ENCODE measurements at places on chromosomes 6 and 20.

DNA sequence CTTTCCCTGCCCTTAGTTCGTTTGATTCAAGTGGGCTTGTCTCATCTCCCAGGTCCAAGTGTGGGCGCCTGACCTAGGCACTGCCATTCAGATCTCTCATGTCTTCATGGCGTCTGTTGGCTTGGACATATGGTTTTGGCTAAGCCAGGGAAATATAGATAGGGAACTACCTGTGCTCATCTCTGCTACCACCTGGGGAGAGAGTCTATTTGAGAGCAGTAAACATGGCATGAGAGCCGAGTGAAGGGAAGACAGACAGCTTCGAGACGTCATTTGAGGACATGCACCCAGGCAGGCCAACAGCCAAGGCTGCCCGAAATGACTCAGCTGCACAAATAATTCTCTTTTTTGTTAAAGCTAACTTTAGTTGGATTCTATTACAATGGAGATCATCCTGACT, 370.7 kb upstream of the AGPAT4 start:
- DNase-seq = no peak

- DNase-seq = no peak
Measured at GRCh38 chr20:4100679-4101078, 85.3 kb upstream of the RNF24 start.

- peak; percentile 25 for DNase-seq
Measured at GRCh38 chr20:325889-326644, 715 bp downstream of the SOX12 start.

DNA sequence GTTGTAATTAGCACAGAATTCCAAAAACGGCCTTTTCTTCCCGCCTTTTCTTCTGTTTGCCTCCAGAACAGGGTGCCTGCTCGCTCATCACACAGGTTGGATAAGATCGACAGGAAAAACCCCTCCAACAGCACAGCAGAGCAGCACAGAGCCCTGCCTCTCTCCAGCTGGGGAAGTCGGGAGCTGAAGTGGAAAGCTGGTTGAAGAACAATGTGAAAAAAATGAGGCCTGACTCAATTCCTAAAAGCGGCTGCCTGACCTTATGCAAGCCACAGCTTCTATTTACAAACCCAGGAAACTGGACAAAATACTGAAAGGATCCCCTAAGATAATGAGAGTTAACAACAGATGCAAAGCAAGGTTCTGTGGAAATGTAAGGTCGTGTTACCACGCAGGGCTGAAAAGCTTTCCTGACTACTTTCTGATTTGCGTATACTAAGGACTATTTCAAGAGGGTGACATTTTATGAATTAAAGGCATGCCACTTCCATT, 116.9 kb downstream of the TTLL2 start:
- no peak for DNase-seq

GRCh38 chr20:53647286-53647821, 53.7 kb upstream of the ZNF217 start:
- DNase-seq = no peak

- no peak for DNase-seq
Measured at GRCh38 chr20:4546342-4546741, 175.4 kb upstream of the PRND start.

DNA sequence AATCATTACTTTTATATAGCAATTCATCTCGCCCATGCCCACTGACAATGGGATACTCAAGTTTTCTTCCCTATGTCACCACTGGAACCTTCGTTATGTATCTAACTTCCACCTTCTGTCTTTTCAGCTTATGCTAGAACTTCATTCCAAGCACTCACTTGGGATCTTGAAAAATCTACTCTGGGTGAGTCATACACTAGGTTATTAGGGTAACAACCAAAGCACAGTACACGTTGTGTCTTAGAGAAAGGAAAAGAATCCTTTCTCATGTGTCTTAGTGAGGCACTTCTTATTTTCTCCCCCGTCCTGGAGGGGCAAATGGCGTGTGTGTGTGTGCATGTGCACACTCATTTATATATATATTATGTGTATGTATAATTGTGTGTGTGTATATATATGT, 18.3 kb upstream of the FAM162B start:
- DNase-seq = no peak

DNA sequence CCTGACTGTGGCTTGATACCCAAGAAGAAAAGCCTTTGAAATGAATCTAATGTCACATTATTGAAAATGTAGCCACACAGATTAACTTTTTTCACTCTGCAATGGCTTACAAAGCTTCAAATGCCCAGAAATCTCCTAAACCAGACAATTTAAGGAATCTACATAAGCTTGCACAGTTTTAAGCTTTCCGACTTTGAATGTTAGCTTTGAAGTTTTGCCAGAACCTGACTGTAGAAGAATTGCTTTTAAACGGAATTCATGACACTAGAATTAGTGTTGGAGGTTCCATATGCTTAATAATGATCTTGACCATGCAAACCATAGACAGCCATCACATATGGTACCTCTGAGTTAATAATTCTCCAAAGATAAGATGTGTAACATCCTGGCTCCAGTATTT, 798.5 kb upstream of the EPHA7 start:
- no peak for DNase-seq

DNA sequence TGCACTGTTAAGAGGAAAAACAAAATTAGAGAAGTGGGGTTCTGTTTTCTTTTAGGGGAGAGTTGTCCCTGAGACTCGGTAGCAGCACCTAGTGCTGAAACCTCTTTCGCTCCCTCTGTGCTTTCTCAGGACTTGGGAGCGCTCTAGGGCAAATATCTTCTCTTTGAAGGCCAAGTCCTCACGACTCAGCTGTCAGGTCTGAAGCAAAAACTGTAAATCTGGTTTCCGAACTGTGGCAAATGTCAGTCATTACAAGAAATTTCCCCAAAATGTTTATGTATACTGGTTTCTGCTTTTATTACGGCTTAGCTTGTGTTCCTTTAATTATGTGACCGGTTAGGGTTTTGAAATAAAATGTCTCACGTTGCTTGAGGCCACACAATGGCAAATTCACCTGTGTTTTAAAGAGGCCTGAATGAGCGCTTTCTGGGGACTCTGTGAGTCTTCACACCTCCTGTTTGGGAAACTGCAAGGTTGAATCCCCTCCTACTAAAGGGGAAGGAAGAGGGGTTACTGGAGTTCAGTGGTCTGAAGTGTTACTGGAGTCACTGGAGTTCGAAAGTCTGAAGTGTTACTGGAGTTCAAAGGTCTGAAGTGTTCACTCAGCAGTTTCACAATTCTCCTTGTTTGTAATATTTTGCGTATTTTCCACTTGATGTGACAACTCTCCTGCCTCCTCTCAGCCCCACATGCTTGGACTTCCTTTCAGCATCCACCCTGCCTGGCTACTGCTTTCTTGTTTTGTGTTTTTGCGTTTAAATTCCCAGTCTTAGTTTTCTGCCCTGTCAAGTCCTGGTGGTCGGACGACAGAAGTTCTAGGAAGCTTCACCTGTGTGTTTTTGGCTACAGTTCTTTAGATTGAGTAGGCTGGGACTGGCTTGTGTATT, 1.6 kb downstream of the SMPDL3A start:
- no peak for DNase-seq

- no peak for DNase-seq
Measured at GRCh38 chr20:17953935-17954334, 14.7 kb downstream of the SNX5 start.

- DNase-seq = no peak
Measured at GRCh38 chr6:21769968-21770367, 176.4 kb downstream of the SOX4 start.

DNA sequence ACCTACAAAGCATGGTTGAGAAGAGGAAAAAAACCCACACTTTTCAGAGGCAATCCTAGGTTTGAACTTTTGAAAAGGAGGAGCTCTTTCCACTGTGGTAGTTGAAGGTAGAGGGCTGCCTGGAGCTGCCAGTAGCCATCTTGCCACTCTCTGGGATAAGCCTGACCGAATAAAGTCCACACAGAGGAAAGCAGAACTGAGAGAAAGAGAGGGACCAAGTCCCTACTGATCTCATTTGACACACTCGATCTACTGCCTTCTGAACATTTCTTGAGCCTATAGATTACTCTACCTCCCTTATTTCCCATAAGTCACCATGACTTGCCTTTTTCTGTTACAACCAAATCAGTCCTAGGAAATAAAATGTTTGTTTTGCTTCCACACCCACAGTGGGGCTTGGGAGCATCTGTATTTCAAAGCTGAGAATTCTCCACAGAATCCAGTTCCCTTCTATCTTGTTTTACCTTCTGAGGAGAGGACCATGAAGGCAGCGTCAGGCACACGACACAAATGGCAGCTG, 147.0 kb upstream of the PTPRK start:
- no peak for DNase-seq

DNA sequence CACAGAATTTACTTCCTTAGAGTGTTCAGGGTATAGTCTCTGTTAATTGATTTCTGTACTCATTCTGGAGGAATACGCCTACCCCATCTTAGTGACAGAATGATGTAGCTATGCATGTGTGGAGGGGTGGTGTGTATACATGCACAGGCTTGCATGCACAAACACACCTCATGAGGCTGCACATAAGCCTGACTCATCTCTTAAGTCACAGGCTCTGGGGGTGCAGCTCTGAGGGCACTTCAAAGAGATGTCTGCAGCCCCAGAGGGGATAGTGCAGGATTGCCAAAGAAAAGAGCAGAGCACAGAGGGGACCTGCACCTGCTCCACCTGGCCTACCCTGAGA, 24.6 kb downstream of the TBX18 start:
- DNase-seq = no peak

GRCh38 chr6:30712441-30712945, 4.6 kb downstream of the MDC1 start:
- DNase-seq = no peak

DNA sequence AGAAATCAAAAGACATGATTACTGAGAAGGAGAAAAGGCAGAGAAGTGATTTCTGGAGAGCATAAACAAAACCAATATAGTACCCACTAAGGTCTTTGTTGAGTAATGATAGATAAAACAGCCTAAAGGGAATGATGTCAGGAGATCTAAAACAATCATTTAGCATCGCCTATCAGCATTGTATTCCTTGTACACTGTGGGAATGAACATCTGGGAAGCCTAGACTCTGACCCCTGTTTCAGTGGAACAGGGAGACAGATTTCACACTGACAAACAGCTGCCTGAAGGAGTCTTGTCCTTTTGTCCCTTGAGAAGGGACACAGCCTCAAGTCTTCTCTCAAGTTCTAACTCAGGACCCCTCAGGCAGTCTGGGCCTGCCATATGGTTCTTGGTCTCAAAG, 1.7 kb downstream of the ASIP start:
- DNase-seq = no peak

- no peak for DNase-seq
Measured at GRCh38 chr6:138857775-138858174, 61.9 kb downstream of the ECT2L start.

- DNase-seq = no peak
Measured at GRCh38 chr20:34703424-34704176, 544 bp upstream of the TP53INP2 start.

GRCh38 chr6:97141756-97142155, 141.3 kb downstream of the MMS22L start:
- DNase-seq = no peak

DNA sequence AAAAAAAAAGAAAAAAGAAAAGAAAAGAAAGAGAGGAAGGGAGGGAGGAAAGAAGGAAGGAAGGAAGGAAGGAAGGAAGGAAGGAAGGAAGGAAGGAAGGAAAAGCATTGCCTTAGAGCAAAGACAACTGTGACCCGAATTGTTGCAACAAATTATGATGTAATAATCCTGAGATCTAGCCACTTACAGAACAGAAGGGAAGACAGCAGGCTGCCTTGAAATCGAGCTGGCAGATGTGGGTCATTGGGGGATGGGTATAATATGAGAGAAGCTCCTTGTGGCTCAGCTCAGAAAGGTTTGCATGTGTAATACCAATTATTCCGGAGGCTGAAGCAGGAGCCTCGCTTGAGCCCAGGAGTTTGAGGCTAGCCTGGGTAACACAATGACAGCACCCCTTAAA, 208.1 kb upstream of the PROKR2 start:
- DNase-seq = no peak

DNA sequence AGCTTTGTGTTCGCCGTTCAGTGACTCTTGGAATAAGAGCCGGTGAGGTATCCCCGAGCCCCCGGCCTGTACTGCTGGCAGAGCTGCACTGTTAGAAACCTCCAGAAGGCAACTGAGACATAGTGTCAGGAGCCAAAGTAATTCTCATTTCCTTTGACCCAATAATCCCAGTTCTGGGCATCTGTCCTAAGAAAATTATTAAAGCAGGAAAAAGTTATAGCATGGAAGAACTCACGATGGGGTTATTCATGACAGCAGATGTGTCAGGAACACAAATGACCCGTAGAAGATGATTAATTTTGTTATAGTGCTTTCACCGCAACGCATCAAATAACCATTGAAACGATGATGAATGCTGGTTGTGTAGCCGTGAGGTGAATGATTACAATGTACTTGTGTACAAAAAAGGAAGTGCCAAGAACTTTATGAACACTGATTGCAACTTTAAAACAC, 20.3 kb downstream of the CYP21A2 start:
- no peak for DNase-seq
